ENCODE measurements at places on chromosomes 16 and 17. TPM values are rescaled to one million over a fixed set of nuclear protein-coding genes. Genes with fewer than 3 reads are reported as not detected.

DNA sequence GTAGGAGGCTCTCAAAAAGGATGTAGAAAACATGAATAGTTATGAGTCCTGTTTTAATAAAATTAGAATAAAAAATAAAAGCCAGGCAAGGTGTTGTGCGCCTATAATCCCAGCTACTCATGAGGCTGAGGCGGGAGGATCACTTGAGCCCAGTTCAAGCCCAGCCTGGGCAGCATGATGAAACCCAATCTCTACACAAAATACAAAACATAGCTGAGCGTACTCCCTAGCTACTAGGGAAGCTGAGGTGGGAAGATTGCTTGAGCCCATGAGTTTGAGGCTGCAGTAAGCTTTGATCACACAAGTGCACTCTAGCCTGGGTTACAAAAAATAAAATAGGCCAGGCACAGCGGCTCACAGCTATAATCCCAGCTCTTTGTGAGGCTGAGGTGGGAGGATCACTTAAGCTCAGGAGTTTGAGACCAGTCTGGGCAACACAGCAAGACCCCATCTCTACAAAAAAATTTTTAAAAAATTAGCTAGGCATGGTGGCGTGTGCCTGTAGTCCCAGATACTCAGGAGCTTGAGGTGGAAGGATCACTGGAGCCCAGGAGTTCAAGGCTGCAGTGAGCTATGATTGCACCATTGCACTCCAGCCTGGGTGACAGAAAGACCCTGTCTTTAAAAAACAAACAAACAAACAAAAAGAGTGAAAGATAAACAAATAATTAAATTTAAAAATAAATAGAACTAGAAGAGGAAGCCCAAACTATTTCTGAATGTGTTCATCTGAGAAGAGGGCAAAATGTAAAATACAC, 17.2 kb upstream of the PRM1 start:
- no peaks in the 10 kb centered on the region for H3K36me3 ChIP-seq
- DNase-seq: no peak
- no peak overlapping the region for H3K27ac ChIP-seq
- H3K27me3 ChIP-seq: no peaks in the 10 kb centered on the region
- peaks cover 33% of the 10 kb centered on the region for H3K4me1 ChIP-seq

DNA sequence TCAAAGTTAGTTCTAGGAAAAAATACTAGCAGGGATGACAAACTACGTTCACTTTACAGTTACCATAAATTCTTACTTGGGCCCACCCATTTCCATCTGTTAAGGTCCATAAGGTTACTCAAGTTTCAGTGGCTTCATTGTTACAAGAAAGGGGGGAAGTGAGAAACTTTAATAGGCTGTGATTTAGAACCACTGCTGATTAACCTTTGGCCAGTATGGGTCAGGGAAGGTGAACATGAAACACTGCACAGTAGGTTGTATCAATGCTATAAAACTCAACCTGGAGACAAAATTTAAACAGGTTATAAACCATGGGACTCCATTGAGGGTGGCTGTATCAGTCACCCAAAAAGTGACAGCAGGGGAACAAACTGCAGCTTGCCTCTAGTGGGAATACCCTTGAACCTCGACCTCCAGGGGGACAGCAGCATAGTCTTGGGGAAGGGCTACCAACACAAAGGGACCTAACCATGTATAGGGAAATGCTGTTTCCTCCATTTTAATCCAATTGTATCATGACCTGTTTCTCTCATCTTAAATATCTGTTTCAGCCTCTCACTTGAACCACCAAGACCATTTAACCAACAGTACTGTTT, 10.4 kb downstream of the PTRH2 start:
- DNase-seq: no peak
- H3K27me3 ChIP-seq: no peaks in the 10 kb centered on the region
- no peak overlapping the region for H3K27ac ChIP-seq
- H3K4me3 ChIP-seq: no peak overlapping the region
- no peaks in the 10 kb centered on the region for H3K4me1 ChIP-seq
- peaks cover 16% of the 10 kb centered on the region for H3K36me3 ChIP-seq

DNA sequence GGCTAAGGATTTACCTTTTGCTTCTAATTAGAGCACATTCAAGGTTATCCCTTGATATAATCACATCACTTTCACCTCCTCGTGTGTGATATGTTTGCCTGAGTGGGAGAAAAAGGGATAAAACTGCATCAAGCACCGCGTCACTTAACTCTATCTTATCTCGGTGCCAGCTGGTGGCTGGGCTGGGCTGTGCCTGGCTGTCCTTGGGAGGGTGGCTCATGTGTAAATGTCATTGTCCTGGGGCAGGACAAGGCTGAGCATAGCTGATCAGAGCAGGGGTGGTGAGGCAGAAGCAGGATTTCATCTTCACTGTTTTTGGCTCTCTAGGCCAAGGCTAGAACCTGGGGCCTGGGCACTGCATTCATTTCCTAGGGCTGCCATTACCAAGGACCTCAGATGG, 105.3 kb downstream of the RAP1GAP2 start:
- no peaks in the 10 kb centered on the region for H3K36me3 ChIP-seq
- no peak overlapping the region for H3K4me3 ChIP-seq
- peaks cover 7% of the 10 kb centered on the region for H3K4me1 ChIP-seq

- no peak for DNase-seq
- H3K4me1 ChIP-seq: peaks cover 19% of the 10 kb centered on the region
Observed at GRCh38 chr17:15466131-15466530, 1.3 kb downstream of the CDRT4 start.

Gene PTGES3L
- total RNA-seq: 1.5 TPM

Measured in mesothelial cell of epicardium (in vitro differentiated cells).